ENCODE measurements at places on chromosomes 5 and 9. TPM values are rescaled to one million over a fixed set of nuclear protein-coding genes. Genes with fewer than 3 reads are reported as not detected.

DNA sequence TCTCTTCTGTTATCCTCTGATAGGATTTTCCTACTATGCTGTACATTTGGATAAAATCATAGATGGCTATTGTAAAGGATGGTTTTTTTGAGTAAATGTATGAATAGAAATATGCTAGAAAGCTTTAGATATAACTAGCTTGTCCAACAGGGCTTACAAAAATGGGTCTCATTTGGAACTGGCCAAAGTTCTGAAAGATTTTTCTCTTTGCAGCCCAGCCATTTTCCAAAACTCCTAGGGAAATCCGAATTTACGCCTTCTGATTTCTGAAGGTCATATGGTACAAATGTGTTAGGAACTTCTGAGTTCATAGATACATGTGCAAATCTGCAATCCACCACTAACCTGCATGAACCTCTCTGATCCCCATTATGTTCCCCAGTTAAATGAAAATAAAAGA, 603.9 kb upstream of the C9orf72 start:
- no peaks in the 10 kb centered on the region for H3K27me3 ChIP-seq
- H3K36me3 ChIP-seq = no peaks in the 10 kb centered on the region

Gene CRHBP
- not detected for total RNA-seq

- H3K4me1 ChIP-seq = no peaks in the 10 kb centered on the region
- H3K27ac ChIP-seq = no peak overlapping the region
- no peak overlapping the region for H3K4me3 ChIP-seq
- no peak for DNase-seq
- H3K27me3 ChIP-seq = no peaks in the 10 kb centered on the region
Measured at GRCh38 chr5:147084702-147085101, 150.1 kb upstream of the STK32A start.

- H3K4me3 ChIP-seq = no peak overlapping the region
- no peak for DNase-seq
- H3K4me1 ChIP-seq = no peaks in the 10 kb centered on the region
- no peaks in the 10 kb centered on the region for H3K36me3 ChIP-seq
Measured at GRCh38 chr5:141950207-141951005, 7.6 kb downstream of the PCDH12 start.

DNA sequence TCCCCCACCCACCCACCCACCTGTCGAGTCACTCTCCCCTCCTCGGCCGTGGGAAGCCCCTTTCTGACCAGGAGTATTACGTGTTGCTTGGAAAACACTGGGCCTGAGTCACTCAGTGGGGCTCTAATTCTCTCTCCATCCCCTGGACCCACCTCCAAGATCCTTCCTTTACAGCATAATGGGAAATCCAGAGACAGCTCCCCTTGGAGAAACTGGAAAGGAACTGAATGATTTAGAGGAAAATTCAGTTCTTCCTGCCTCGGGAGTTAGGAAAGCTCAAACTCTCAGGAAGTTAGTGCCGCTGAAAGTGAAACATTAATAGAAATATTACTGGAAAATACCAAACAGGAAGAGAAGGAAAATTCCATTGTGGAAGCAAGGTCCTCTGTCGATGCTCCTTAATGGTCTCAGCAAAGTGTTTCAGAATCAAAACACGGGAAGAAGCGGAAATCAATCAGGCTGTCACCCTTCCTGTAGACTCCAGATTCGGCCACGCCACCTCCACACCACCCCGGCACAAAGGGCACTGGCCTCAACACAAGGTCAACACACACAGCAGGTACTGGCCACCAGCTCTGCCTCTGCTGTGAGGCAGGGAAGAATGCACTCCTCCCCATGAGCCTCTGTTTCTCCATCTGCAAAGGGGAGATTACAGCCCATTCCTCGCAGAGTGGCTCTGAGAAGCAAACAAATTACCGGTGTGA, 9.6 kb downstream of the SHB start:
- peak overlapping the region; percentile 55 for H3K27ac ChIP-seq
- no peaks in the 10 kb centered on the region for H3K36me3 ChIP-seq
- H3K4me3 ChIP-seq = no peak overlapping the region
- H3K27me3 ChIP-seq = no peaks in the 10 kb centered on the region
- DNase-seq = no peak

GRCh38 chr9:82320566-82320965, 332.0 kb downstream of the SPATA31D1 start:
- H3K27ac ChIP-seq = no peak overlapping the region
- no peaks in the 10 kb centered on the region for H3K27me3 ChIP-seq
- H3K4me3 ChIP-seq = no peak overlapping the region
- H3K4me1 ChIP-seq = no peaks in the 10 kb centered on the region
- no peak for DNase-seq

Gene LECT2
- total RNA-seq = not detected

Gene MUSK
- 11.5 TPM for total RNA-seq

- H3K27ac ChIP-seq = no peak overlapping the region
- no peak for DNase-seq
- no peaks in the 10 kb centered on the region for H3K36me3 ChIP-seq
- no peak overlapping the region for H3K4me3 ChIP-seq
- no peaks in the 10 kb centered on the region for H3K4me1 ChIP-seq
- no peaks in the 10 kb centered on the region for H3K27me3 ChIP-seq
Measured at GRCh38 chr9:109590966-109591365, 92.9 kb upstream of the PTPN3 start.

DNA sequence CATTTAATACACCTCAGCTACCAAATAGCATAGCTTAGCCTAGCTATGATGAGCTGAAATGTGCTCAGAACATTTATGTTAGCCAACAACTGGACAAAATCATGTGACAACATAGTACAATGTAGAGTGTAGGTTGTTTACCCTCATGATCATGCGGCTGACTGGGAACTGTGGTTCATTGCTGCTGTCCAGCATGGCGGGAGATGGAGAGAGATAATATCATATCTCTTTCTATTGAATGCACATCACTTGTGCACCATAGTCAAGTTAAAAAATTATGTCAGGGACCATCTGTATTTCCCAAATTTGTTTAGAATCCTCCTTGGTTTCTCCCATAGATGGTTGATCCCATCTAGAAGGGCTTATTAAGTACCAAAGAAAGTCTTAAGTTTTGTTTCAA, 151.1 kb upstream of the ELL2 start:
- H3K4me1 ChIP-seq = no peaks in the 10 kb centered on the region
- DNase-seq = no peak
- no peak overlapping the region for H3K27ac ChIP-seq

- no peak for DNase-seq
- H3K36me3 ChIP-seq = no peaks in the 10 kb centered on the region
- peak overlapping the region; percentile 84 for H3K27ac ChIP-seq
- H3K27me3 ChIP-seq = no peaks in the 10 kb centered on the region
Measured at GRCh38 chr9:86722706-86723075, 224.6 kb downstream of the GAS1 start.

- H3K27ac ChIP-seq = no peak overlapping the region
- no peaks in the 10 kb centered on the region for H3K27me3 ChIP-seq
- DNase-seq = no peak
Measured at GRCh38 chr5:26847041-26847736, 191.2 kb downstream of the CDH9 start.
